ENCODE measurements at places on chromosomes 5 and 9.

DNA sequence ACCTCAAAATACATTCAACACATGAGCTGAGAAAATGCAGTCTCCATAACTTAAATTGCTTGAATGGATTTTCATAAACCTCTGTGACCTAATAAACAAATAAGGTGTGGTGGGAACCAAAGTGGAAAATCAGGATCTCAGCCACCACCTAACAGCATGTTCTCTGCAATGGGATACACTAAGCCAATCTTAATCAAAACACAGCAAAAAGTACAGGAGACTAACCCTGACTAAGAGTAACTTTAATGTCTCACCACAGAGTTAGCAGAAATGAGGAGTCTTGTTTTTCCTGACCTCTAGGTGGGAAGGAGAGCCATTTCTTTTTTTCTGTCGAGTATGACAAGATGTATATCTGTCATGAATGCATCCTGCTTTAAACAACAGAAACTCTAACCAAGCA, 48.5 kb downstream of the PLK2 start:
- DNase-seq: no peak

- no peak for DNase-seq
Observed at GRCh38 chr5:110361471-110361870, 365.0 kb downstream of the TMEM232 start.

DNA sequence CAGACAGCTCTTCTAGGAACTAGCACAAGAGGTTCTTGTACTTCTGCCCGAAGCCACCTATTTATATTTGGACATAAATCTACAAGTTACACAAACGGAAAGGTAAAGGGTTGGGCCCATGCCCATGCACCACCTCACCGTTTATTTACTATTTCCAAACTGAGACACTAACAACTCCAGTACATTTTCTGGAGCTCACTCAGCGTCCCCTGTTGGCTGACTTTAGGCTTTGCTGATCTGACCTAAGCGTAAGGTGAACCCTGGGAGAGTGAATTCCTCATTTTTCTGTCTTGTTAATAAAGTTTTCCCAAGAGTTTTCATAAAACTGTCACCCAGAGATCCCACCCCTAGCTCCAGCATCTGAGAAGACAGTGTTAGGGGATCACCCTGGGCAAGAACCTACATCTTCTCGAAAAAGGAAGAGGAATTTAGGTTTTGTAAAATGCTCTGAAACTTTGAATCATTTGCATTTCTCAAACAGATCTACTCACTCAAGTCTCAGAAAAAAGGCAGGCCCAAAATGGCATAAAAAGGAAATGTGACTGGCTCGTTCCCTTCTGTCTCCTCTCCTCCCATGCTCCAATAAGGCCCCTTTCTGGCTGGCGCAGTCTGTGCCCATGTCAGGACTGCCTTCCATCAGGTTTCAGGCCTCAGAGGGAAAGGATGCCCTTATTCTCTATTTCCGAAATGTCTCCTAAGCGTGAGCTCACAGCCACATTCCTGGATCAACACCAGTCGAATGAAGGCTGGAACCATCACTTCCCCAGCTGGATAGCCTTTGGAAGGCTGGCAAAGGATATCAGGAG, 201.3 kb downstream of the FANCC start:
- no peak for DNase-seq

GRCh38 chr5:36656556-36656955, 50.1 kb downstream of the SLC1A3 start:
- DNase-seq: no peak

- DNase-seq: no peak
Observed at GRCh38 chr9:90964101-90965020, 162.7 kb downstream of the SYK start.

DNA sequence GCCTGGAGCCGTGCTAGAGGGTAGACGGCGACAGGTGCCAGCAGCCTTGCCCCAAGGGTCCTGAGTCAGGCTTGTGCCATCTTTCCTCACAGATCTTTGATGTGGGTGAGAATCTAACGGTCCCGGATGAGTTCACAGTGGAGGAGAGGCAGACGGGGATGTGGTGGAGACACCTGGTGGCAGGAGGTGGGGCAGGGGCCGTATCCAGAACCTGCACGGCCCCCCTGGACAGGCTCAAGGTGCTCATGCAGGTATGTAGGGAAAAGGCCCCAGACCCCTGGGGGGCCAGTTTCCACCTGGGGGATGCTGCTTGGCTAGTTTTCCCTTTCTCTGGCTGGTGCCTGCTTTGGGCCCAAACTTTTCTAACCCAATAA, 24.0 kb downstream of the PTGES2 start:
- no peak for DNase-seq

DNA sequence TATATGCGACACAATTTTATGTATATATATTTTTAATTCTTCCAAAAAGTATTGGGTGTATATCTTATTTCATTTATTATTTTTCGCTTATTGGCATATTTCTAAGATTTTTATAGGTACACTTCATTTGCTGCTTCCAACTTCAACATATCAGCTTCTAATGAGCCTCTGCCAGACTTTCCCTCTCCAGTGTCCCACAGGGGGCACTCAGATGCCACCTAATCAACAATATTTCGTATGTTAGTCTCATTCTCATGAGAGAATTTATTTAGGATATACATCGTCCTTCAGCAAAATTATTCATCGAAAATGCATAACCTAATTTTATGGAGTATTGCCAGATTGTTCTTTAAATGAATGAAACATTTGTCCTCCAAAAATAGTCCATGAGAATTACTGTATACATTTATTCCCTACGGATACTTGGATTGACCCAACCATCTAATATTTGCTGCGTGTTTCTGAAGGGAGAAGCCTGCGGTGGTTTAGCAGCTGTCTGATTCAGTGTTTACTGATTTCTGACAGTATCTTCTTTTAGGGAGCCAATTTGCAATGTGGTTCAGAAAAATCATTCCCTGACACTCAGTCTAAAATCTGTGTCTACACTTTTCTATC, 100.6 kb upstream of the SELENOP start:
- DNase-seq: peak; percentile 13

DNA sequence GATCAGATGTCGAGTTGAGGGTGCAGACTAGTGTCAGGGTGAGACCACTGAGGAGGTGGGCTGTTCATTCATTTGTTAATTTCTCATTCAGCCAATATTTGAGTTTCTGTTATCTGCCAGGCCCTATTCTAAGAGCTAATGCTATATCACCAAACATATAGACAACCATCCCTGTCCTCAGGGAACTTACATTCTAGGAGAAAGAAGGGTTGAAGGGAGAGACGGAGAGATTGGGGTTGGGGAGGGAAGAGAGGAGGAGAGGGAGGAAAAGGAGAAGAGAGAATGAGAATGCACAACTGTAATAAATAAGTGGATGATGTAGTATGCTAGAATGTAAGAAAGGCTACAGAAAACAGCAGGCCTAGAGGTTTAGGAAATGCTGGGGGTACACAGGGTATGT, 129.9 kb upstream of the PITX1 start:
- DNase-seq: no peak

DNA sequence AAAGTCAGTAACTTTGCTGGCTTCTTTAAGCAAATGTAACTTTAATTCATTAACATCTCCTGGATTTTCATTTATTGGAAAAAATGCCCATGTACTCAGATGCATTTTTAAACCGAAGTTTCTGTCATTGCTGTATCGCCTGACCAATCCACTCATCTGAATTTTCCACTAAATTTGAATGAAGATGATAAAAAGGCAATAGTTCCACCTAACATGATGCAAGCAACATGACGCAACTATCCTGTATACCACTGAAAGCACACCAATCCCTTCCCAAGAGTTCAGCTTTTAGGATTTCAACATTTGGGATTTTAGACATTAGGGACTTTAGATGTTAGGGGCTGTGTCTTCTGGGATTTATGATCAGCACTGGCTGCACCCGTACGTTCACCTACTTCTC, 215.6 kb downstream of the KIF4B start:
- no peak for DNase-seq

All from midbrain (tissue), 1 donor.